ENCODE measurements at places on chromosomes 4 and X.

DNA sequence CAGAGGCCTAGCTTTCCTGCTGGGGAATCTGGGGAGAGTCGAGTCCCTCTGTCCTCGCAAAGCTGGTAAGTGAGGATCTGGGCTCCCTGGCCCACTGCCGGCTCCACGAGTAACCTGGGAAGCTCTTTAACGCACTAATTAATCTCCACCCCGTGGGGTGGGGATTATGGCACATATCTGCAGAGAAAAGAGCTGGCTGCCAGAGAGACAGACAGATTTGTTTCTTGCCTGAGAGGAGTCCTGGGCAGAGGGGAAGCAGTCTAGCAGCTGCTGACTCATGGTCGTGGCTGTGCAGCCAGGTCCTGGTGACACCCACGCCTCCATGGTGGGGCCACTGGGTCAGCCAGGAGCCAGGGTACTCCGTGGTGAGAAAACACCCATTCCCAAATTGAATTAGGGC, 14.0 kb downstream of the SORCS2 start:
- DNase-seq, result no peak

DNA sequence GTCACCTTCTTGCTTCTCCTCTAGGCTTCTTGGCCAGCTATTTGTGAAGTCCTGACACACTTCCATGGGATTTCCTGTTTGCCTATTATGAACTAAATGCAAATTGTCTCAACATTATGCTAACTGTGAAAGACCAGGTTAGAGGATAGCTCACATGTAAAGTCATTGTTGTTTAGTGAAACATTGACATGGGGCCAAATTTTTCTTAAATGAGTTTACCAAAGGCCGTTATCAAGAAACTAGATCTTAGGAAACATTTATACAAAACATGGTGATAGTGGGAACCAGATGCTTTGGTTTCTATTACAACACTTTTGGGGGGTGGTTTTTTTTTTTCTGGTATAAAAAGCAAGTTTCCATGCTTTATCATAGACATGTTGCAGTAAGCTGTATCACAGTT, 466.8 kb upstream of the FAM241A start:
- no peak for DNase-seq

DNA sequence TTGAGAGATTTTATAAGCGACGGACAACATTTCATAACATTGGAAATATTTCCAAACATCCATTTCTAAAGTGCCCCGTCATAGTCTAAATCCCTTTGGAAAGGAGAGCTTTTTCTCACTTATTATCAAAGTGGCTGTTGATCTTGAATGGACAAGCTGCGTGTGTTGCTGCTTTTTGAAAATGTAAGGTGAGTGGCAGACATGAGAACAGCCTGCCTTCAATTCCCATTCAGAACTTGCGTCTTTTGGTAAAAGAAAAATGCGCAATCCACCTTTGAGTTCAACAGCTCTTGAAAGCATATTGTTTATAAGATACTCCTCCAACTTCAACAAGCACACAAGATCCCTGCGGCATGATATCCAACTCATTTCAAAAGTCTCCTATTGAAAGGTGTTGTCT, 138.2 kb upstream of the PSAPL1 start:
- DNase-seq, result no peak

GRCh38 chr4:123880631-123881030, 484.0 kb downstream of the SPRY1 start:
- DNase-seq, result no peak

DNA sequence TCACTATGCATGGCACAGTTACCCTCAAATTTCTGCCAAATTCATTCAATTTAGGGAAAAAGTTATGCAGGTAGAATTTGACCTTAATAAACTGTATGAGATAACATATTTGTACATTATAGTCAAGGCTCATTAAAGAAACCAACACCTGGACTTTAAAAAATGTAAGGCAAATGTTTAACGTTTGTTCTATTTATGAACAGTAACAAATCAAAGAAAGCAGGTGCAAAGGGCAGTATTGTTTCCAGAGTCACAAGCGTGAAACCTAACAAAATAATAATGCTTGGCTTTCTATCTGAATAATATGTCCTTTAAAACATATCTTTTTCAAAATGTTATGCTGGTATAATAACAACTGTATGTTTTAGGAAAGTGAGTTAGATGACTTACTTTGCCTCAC, 41.2 kb downstream of the LIN54 start:
- no peak for DNase-seq

GRCh38 chrX:19761554-19762295, 125.7 kb downstream of the SH3KBP1 start:
- no peak for DNase-seq

- DNase-seq, result no peak
Observed at GRCh38 chr4:100819505-100819904, 301.7 kb upstream of the EMCN start.

DNA sequence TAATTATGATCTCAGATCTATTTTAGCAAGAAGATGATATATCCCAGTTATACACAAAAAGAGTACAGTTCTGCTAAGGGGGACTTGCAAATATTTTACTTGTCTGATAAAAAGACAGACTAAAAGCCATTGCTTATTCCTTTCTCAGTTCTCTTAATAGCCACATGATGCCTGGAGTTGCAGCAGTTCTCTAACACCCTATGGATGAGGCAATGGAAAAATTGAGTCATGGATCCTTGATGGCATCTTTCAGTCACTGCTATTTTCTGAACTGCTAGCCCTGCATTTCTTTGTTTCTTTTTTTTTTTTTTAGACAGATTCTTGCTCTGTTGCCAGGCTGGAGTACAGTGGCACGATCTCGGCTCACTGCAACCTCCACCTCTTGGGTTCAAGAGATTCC, 1956.7 kb downstream of the C4orf33 start:
- DNase-seq, result no peak

GRCh38 chrX:24099394-24099793, 44.6 kb downstream of the EIF2S3 start:
- DNase-seq, result no peak

GRCh38 chrX:101287402-101287801, 3.7 kb downstream of the TAF7L start:
- no peak for DNase-seq
